ENCODE measurements at places on chromosomes 7 and 10.

DNA sequence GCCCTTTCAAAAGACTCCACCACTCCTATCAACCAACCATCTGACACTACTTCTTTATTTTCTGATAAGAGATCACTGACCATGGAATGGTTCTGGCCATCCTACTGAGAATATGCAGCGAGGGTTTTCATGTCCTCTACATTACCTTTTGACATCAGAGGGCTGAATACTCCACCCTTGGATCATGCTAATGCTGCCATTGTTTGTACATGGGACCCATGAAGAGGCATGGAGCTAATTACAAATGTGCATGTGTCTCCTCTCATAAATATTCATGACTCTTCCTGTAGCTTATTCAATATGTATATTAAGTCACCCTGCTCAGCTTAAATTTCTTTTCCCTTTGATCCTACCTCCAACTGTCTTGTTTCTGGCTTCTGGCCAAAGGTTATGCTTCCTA is 1065.8 kb upstream of the GHITM start:
- no peak for DNase-seq

- no peak for DNase-seq
These were observed 19.5 kb upstream of the GALNT17 start for GRCh38 chr7:71112436-71112835.

- DNase-seq, result no peak
These were observed at the start of gene GDF2 for GRCh38 chr10:47322300-47323061. Gene GDF2, plus strand, starts transcription at chr10:47322454. Its CDS starts 215 bp downstream, at chr10:47322669.

GRCh38 chr7:35505066-35505465 is 189.9 kb downstream of the HERPUD2 start:
- no peak for DNase-seq

DNA sequence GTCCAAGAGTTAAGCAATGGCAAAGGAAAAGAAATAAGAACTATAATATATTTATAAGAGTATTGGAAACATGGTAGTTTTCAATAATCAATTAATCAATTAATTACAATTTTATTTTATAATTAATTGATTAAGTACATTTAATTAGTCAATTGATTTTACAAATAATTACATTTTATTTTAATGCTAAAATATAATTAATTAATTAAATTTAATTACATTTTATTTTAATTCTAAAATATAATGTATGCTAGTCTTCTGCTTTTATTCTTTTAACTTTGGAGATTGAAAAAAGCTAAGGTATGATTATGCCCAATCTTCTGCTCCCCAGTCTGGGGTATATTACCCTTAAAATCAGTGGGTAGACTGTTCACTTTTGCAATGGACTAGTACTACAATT is 686.8 kb upstream of the LRRTM3 start:
- DNase-seq, result no peak

- DNase-seq, result no peak
These were observed 264.4 kb upstream of the TCERG1L start for GRCh38 chr10:131575877-131576276.

GRCh38 chr10:81569488-81569887 is 305.5 kb upstream of the NRG3 start:
- no peak for DNase-seq

GRCh38 chr10:90504172-90504571 is 353.7 kb downstream of the HTR7 start:
- DNase-seq, result no peak

DNA sequence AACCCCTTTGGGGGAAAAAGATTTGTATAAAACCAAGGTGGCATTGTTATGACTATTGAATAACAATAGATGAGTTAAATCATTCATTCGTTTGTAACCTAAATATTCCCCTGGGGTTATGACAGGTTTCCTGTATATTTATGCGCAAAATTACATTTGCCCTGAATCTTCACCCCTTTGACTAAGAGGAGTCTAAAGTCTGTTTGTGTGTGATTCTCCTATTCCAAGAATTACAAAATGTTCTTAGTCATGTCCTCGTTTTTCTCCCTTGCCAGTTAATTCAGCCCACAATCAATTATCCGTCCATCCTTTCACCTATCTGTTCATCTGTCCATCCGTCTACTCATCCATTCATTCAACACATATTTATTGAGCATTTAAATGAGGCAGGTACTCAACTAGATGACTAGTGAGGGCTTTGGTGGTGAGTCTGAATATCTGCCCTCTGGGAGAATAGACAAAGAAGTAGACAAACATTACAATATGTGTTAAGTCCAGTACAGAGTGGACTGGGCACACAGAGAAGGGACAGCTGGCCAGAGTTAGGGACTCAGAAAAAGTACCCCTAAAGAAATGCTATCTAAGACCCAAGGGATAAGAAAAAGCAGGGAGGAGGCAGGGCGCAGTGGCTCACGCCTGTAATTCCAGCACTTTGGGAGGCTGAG is 35.6 kb upstream of the TCF7L2 start:
- DNase-seq, result no peak

DNA sequence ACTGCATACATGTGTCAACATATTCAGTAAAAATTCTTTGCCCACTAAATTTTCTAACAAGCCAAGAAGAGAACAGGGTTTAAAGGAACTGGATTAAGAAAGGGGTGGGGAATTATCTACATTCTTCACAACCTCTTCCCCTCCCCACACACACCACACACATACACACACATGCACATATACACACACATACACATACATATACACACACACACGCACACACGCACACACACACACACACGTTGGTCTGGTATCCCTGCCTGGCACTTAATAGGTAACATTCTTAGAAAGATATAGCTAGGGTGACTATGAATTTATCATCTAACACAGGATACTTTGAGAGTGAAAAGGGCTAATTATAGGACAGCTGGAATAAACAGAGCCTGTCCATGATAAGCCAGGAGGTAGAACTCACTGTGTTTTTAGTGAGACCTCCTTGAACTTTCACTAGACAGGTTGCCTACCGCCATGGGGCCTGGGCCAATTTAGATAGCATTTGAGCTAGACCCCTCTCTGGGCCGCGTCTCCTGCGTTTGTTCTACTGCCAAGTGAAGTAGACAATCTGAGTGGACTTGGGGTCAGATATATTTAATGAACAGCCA is 33.1 kb upstream of the EPC1 start:
- no peak for DNase-seq

GRCh38 chr10:77005871-77006270 is 631.7 kb downstream of the KCNMA1 start:
- no peak for DNase-seq

DNA sequence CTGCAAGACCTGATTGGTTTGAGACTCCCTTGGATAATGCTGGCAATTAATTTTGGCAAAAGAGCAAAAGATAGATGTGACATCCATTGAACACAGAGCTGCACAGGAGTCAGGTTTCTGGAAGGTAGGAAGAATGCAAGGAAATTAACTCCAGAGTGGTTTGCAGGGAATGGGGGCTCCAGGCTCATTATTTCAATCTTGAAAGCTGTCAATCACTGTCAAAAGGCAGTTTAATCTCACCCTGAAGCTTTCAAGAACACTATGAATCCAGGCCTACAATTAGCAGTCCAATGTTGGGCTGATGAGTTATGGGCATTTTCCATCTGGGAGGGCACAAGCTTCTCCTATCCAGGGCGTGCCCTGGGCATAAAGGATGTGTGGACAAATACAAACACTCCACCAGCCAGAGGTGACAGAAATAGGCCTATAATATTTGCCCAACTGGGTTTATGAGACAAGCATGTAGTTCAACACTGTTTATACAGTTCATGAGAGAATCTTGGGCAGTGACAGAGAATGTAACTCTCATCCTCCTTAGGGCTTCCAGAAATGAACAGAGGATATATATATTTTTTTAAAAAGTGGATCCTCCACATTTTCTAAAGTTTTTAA is 80.5 kb downstream of the KCNMA1 start:
- DNase-seq, result no peak

DNA sequence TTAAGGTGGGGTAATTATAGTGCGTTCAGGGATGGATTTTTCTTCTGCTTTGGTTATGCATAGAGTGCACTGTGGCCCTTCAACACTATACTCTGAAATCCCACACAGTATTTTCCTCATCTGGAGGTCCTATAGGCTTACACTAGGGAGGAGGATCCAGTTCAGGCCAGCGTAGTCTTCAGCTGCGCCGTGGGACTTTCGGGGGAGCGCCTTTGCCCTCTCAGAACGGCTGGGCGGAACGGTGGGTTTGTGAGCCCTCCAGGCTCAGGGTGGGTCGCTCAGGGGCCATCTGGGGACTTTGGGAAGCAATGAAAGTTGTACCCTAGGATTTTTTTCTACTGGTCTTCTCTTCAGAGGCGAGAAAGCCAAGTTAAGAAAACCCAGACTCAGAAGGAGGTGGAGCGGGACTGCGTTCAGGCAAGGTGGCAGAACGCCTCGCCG is 652 bp upstream of the VPS26A start:
- DNase-seq, result peak; percentile 67

- no peak for DNase-seq
These were observed 3.6 kb downstream of the TSPAN14 start for GRCh38 chr10:80457554-80458262.

DNA sequence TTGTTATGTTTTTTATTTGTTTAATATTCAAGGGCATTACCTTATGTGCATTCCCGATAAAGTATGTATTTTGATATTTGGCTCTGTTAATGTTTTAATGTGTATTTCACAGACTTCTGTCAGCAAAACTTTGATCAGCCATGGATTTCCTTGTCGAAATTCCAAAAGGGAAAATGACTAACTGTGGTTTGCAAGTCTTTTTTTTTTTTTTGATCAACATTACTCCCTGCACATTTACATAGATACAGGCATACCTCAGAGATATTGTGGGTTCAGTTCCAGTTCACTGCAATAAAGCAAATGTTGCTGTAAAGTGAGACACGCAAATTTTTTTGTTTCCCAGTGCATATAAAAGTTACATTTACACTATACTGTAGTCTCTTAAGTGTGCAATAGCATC is 351.9 kb downstream of the CXCL12 start:
- peak; percentile 87 for DNase-seq

DNA sequence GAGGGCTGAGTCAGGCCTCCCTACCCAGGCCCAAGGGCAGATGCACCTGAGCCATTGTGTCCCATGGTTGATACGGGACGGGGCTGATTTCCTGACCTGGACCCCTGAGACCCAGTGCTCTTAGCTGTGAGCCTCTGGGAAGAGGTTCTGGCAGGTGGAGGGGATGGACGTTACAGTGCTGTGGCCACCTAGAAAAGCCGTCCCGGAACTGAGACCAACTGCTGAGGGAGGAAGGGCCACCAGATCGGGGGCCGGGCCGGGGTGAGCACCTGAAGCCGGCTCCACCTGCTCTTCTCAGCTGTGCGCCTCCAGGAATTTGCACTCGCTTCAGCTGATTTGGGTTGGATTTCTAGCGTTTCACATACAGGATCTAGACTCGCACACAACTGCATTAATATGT is 35.4 kb downstream of the CHST12 start:
- DNase-seq, result no peak

- no peak for DNase-seq
These were observed 208.6 kb upstream of the PPP2R2D start for GRCh38 chr10:131692176-131692575.

DNA sequence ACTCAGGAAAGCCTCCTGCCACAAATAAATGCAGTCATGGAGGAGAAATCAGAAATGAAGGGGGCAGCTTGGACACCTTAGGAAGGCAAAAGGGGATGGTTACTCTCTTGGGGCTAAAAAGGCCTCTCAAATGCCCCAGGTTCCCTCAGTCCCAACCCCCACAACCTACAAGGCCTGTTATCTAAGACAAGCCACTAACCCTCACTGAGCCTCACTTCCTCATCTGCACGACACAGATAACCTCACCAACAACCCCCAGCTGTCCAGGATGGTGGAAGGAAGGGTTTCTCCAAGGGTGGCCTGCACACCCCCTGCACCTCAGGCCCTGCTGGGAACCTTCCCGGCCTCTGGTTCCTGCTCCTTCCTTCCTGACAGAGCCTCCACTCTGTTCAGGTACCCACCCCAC is 29.2 kb downstream of the SORBS1 start:
- DNase-seq, result no peak

- DNase-seq, result no peak
These were observed 84.3 kb downstream of the WDFY4 start for GRCh38 chr10:48768926-48769325.

GRCh38 chr7:55539380-55539779 is 32.9 kb downstream of the VOPP1 start:
- peak; percentile 56 for DNase-seq

DNA sequence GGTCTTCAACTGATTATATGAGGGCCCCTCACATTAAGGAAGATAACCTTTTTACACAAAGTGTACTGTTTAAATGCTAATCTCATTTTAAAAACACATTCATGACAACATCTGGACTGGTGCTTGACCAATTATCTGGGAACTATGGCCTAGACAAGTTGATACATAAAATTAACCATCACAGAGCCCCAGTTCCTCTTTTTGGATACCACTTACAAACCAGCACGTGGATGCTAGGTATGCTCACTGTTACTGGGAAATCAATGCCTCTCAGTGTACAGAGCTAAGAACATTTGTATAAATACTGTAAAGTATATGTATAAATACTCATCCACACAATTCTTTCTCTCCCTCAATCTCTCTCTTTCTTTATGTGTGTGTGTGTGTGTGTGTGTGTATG is 1217.8 kb upstream of the LRRTM3 start:
- DNase-seq, result no peak

GRCh38 chr10:30784524-30784896 is 155.0 kb upstream of the LYZL2 start:
- DNase-seq, result peak; percentile 72

DNA sequence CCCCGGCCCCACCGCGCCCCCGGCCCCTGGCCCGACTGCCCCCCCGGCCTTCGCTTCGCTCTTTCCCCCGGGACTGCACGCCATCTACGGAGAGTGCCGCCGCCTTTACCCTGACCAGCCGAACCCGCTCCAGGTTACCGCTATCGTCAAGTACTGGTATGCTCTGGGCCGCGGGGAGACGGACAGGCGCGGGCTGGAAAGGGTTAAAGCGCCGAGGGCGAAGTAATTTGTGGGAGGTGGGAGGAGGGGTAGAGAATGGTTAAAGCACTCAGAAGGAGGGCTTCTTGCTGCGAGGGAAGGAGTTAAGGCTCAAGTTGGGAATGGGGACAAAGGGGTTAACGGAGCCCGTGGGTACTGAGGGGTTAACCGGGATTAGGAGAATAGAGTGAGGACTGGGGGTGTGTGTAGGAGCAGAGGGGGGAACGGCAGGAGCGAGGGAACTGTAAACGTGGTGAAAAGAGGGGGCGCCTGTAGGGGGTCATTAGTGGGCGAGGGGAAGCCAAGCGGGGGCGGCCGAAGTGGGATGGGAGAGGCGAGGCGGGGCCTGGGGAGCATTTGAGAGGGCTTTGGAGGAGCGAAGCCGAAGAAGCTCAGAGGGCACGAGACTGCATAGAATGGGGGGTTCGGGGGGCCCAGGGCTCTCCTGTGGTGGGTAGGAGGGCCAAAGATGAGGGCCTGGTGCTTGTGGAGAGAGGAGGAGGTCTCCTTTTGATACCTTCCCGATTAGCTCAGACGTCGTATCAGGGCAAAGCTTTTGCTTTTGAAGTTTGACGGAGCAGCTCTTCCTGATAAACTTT is 605 bp downstream of the SUFU start:
- DNase-seq, result peak; percentile 9
